ENCODE measurements at places on chromosomes 11 and 22. TPM values are rescaled to one million over a fixed set of nuclear protein-coding genes. Genes with fewer than 3 reads are reported as not detected.

DNA sequence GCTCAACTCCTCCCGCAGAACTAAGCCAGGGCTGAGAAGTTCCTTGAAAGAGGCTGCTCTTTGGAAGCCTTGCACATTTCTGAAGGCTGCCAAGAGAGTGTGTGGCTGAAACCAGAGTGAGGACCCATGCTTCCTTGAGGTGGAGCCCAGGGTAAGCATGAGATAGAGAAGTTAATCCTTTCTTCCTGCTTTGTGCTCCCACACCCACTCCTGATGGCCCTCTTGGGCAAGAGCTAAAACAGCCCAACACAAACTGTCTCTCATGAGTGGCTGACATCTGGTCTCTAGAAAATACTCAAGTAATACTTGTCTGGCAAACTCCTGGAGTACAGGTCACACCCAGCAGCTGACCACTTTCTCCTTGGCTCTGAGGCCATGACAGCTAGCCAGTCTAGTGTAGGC is 523.7 kb downstream of the INSC start:
- no peaks in the 10 kb centered on the region for H3K36me3 ChIP-seq
- no peaks in the 10 kb centered on the region for H3K4me1 ChIP-seq

DNA sequence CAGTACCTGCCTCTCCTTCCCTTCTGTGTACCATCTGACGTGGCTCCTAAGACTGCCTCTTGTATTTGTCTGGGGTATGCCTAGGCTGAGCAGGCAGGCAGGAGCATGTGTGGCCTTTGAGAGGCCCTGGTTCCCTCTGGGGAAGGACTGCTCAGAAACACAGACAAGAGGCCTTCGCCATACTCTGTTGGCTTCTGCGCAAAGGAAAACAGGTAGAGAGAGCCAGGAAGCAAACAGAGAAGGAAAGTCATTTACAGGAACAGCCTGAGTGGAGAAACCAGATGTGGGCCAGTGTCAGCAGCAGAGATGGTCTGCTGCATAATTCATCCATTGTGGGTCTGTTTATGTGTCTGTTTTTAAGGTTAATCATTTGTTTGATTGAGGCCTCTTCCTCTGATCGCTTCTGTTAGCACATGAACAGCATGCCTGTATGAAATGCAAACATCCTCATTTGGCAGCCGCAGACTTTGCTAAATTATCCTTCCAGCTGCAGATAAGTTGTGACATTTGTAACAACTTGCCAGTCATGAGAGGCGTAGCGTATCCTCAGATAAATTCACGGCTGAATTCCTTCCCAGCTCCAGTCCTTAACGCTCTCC is 119.4 kb downstream of the GALNT18 start:
- DNase-seq: no peak
- no peak overlapping the region for H3K27ac ChIP-seq
- H3K4me1 ChIP-seq: no peaks in the 10 kb centered on the region
- no peak overlapping the region for H3K4me3 ChIP-seq

DNA sequence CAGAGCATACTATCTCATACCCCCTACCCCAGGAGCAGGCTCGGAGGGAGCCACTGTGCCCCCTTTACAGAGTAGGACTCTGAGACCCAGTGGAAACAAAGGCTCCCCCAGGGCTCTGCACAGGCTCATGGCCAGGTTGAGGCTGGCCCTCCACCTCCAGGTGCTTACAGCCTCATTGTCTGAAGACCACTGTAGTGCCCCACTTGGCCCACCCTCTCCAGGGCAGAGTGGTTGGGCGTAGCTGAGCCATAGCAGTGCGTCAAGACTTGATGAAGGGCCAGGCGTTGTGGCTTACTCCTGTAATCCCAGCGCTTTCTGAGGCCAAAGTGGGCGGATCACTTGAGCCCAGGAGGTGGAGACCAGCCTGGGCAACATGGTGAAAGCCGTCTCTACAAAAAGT is 1.7 kb downstream of the ANKRD13D start:
- H3K27me3 ChIP-seq: no peaks in the 10 kb centered on the region
- peaks cover 44% of the 10 kb centered on the region for H3K36me3 ChIP-seq
- peaks cover 26% of the 10 kb centered on the region for H3K4me1 ChIP-seq
- DNase-seq: peak; percentile 63

- H3K27me3 ChIP-seq: no peaks in the 10 kb centered on the region
- peak within 1 kb of the TSS; percentile 99 for H3K27ac ChIP-seq
- peak within 1 kb of the TSS; percentile 81 for H3K4me3 ChIP-seq
- peak; percentile 97 for DNase-seq
- H3K36me3 ChIP-seq: no peaks in the 10 kb centered on the region
Measured at GRCh38 chr11:68121067-68121899, at the start of gene CHKA. CHKA (minus strand) TSS chr11:68121388; CDS start chr11:68121177, 211 bp downstream.

The GNG3 gene
- not detected for total RNA-seq

GRCh38 chr11:32838505-32839274 is 9.0 kb downstream of the PRRG4 start:
- DNase-seq: no peak
- no peaks in the 10 kb centered on the region for H3K36me3 ChIP-seq
- no peak overlapping the region for H3K4me3 ChIP-seq
- no peak overlapping the region for H3K27ac ChIP-seq

The SPA17 gene
- total RNA-seq: 0.55 TPM

The SLC2A11 gene
- 11.8 TPM for total RNA-seq

GRCh38 chr22:50684501-50684900 is 11.9 kb downstream of the SHANK3 start:
- H3K4me3 ChIP-seq: no peak overlapping the region
- no peaks in the 10 kb centered on the region for H3K4me1 ChIP-seq
- no peaks in the 10 kb centered on the region for H3K36me3 ChIP-seq
- no peaks in the 10 kb centered on the region for H3K27me3 ChIP-seq

The UBE2L3 gene
- total RNA-seq: 44.9 TPM

DNA sequence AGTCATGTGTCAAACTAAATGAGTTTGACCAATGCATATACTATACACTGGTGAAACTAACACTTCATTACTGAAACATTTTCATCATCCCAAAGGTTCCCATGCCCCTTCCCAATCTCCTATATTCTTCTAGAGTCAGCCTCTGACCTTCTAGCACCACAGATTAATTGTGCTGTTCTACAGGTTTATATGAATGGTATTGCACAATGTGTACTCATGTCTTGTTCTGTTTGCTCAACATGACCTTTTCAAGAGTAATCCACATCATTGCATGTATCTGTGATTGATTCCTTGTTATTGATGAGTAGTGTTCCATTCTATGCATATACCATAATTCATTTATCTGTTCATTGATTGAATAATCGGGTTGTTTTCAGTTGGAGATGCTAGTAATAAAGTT is 7.5 kb upstream of the OR8G1 start:
- H3K27me3 ChIP-seq: no peaks in the 10 kb centered on the region
- no peaks in the 10 kb centered on the region for H3K4me1 ChIP-seq
- no peaks in the 10 kb centered on the region for H3K36me3 ChIP-seq
- H3K27ac ChIP-seq: no peak overlapping the region
- DNase-seq: no peak

- H3K4me1 ChIP-seq: no peaks in the 10 kb centered on the region
- no peaks in the 10 kb centered on the region for H3K27me3 ChIP-seq
- H3K36me3 ChIP-seq: no peaks in the 10 kb centered on the region
- no peak overlapping the region for H3K27ac ChIP-seq
Measured at GRCh38 chr11:103480421-103480820, 371.2 kb downstream of the DYNC2H1 start.

DNA sequence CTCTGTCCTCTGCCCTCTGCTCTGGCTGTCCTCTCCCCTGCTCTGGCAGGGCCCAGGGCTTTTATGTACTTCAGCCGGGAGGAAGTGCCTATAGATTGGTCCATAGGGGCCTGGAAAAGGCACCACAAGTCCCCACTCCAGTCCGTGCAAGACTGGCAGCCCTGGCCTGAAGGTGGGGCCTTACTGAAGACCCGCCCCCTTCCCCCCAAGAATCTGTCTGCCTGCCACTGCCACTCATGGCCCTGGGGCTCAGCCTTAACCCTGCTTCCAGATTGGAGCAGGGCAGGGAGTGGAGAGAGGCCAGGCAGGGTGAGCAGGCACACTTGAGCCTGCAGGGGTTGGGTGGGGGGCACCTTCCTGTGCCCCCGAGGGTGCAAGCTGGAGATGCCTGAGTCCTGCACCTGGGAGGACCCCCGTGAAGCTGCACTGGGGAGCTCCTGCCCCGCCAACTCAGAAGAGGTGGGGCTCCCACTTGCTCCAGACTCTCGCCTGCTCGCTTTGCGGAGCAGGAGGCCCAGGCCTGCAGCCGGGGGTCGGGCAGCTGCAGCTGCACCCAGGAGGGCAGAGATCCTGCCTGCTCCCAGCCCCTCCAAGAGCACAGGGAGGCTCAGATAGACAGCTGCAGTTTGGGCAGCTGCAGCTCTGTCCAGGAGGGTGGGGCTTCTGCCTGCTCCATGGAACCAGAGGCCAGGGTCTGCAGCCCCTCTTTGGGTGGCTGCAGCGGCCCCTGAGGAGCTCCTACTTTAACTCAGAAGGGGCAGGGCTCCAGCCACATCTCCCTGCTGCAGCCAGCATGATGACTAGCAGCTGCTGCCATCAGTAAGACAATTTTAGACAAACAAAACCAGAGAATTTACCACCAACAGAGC is 51.0 kb upstream of the SC5D start:
- H3K4me1 ChIP-seq: no peaks in the 10 kb centered on the region
- H3K27me3 ChIP-seq: no peaks in the 10 kb centered on the region
- no peaks in the 10 kb centered on the region for H3K36me3 ChIP-seq

GRCh38 chr22:24894220-24894975 is 52.1 kb downstream of the LHFPL7 start:
- H3K27me3 ChIP-seq: no peaks in the 10 kb centered on the region
- H3K36me3 ChIP-seq: no peaks in the 10 kb centered on the region
- no peak overlapping the region for H3K4me3 ChIP-seq

DNA sequence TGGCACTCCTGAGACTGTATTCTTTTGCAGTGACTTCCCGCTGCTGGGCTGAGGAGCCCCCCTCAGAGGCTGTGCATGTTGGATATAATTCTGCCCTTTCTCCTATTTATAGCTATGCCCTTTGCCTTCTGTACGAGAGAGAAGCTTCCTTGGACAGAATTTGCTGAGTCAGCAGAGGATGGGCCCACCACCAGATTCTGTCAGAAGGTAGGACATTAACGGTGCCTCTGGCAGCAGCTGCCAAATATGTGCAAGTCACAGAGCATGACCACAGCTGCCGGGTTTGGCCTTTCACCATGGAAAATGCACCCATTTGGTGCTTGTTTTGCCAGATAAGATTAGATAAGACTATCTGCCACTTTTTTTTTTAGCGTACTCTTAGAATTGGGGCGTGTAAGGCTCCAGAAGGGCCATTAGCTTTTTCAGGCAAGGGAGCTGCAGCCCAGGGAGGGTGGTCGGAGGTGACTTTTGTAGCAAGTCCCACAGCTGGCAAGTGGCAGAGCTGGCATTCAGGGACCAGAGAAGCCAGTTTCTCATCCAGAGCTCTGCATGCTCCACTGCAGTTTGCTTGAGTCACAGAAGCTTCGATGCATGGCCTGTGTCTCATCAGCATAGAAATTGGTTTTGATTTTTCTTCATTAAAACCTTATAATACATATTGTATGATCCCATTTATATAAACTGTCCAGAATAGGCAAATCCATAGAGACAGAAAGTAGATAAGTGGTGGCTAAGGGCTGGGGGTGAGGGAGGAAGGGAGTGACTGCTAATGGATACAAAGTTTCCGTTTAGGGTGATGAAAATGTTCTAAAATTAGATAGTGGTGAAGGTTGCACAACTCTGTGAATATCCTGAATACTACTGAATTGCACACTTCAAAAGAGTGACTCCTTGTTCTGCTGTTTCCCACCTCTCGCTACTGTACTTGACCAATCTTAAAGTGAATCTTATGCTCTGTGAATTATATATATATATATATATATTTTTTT is 15.8 kb downstream of the UPB1 start:
- H3K4me3 ChIP-seq: peak overlapping the region; percentile 32
- no peaks in the 10 kb centered on the region for H3K36me3 ChIP-seq
- H3K27me3 ChIP-seq: no peaks in the 10 kb centered on the region

The APOA4 gene
- total RNA-seq: not detected

The MYEOV gene
- not detected for total RNA-seq

DNA sequence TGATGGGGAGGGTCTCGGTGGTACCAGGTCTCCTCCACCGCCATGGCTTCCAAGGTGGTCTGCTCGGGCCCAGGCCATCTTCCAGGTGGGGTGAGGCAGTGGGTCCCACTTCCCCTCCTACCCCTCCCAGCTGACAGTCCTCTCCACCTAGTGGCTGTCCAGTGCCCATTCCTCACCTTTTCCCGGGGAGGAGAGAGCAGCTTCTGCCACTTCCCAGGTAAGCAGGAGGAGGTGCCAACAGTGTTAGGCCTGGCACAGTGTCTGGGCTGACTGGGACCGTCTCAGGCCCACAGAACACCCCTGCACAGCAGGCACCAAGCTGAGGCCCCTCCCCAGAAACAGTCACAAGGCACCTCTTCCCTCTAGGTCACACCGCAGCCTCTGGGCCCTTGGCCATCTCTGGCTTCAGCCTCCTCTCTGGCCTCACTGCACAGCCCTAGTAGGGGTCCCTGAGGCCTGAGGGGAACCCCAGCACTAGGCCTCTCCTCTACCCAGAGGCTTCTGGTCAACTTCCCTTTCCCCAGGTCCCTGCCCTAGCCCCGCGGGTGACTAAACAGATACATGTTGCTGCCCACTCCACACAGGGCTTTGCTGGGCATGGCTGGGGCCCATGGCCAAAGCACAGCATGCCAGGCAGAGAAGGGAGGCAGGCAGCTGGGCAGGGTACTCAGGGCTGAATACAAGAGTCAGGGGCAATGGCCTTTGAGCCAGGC is 2.3 kb upstream of the ANKRD13D start:
- no peak overlapping the region for H3K4me3 ChIP-seq
- H3K36me3 ChIP-seq: peaks cover 65% of the 10 kb centered on the region
- peaks cover 22% of the 10 kb centered on the region for H3K4me1 ChIP-seq
- DNase-seq: peak; percentile 25
- no peaks in the 10 kb centered on the region for H3K27me3 ChIP-seq
- H3K27ac ChIP-seq: peak overlapping the region; percentile 66

- H3K27ac ChIP-seq: peak overlapping the region; percentile 75
- H3K27me3 ChIP-seq: no peaks in the 10 kb centered on the region
- no peaks in the 10 kb centered on the region for H3K36me3 ChIP-seq
- DNase-seq: no peak
- peaks cover 40% of the 10 kb centered on the region for H3K4me1 ChIP-seq
Measured at GRCh38 chr11:22674470-22675439, 8.3 kb downstream of the GAS2 start.

The SNX32 gene
- total RNA-seq: not detected

The PARVG gene
- total RNA-seq: 2.6 TPM

DNA sequence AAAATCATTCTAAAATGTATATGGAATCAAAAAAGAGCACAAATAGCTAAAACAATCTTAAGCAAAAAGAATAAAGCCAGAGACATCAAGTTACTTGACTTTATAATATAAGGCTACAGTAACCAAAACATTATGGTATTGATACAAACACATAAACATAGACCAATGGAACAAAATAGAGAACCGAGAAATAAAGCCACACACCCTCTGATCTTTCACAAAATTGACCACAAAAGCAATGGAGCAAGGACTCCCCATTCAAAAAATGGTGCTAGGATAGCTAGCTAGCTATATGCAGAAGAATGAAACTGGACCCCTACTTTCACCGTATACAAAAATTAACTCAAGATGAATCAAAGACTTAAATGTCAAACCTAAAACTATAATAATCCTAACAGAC is 43.2 kb downstream of the GLYATL2 start:
- H3K36me3 ChIP-seq: no peaks in the 10 kb centered on the region
- no peak overlapping the region for H3K4me3 ChIP-seq
- H3K27me3 ChIP-seq: no peaks in the 10 kb centered on the region

- no peaks in the 10 kb centered on the region for H3K27me3 ChIP-seq
- no peak overlapping the region for H3K4me3 ChIP-seq
- no peaks in the 10 kb centered on the region for H3K4me1 ChIP-seq
- DNase-seq: no peak
Measured at GRCh38 chr22:40406063-40406890, 35.9 kb downstream of the SGSM3 start.

Measured in psoas muscle (tissue), 8 donors.